ENCODE measurements at places on chromosomes 3 and 15. TPM values are rescaled to one million over a fixed set of nuclear protein-coding genes. Genes with fewer than 3 reads are reported as not detected.

DNA sequence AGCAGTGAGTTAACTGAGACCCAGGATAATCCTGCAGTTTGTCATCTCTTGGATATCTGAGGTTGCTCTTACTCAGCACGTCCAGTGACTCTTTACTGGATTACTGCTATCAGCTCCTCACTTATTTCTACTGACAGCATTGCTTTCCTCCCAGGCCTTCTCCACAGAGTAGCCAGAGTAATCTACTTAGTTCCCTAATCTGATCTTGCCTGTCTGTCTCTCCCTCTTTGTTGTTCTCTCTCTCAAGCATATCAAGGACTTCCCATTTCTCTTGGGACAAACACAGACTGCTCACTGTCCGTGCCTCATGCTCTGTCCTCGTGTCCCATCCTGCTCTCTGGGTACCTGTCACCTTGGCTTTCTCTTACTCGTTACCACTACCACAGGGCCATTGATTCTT is 376.2 kb downstream of the FEZF2 start:
- no peak for DNase-seq
- H3K4me3 ChIP-seq: no peak overlapping the region
- H3K27me3 ChIP-seq: no peaks in the 10 kb centered on the region
- no peak overlapping the region for H3K27ac ChIP-seq
- no peaks in the 10 kb centered on the region for H3K4me1 ChIP-seq
- no peaks in the 10 kb centered on the region for H3K36me3 ChIP-seq

DNA sequence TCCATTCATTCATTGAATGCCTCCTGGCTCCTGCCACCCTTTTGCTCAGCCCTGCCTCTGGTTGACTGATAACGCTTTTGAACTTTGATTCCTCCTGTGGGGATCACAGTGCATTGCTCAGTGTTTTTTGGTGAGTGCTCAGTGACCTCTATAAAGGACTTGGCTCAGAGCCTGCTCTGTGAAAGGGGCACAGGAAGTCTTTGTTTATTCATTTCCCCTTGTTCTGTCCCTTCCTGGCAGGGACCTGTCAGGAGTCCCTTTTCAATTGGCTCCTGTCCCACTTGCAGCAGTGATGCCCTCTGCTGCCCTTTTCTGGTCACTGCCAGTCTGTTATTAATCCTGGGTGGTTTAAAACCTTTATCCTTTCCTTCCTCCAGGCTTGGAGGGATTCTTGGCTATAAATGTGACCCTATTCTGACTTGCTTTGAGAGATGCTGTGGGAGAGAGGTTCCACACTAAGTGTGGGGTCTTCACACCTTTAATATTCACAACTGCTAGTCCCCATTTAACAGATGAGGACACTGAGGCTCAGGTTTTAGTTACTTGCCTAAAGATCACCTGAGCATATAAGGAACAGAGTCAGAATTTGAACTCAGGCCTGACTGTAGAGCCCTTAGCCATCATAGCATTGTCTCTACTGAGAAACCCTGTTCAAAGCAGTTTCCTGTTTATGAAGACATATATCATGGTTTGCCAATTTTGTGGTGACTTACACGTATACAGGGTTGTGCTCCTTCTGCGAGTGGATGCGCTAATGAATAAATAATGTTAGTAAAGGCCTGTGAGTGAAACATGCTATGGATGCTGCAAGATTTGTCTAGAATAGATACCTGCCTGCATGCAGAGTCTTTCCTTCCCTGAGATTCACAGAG is 23.2 kb upstream of the TATDN2 start:
- peaks cover 50% of the 10 kb centered on the region for H3K4me1 ChIP-seq
- H3K4me3 ChIP-seq: no peak overlapping the region
- peak overlapping the region; percentile 61 for H3K27ac ChIP-seq
- H3K36me3 ChIP-seq: peaks cover 38% of the 10 kb centered on the region

- DNase-seq: no peak
- H3K27me3 ChIP-seq: no peaks in the 10 kb centered on the region
- H3K4me1 ChIP-seq: peaks cover 7% of the 10 kb centered on the region
- H3K36me3 ChIP-seq: no peaks in the 10 kb centered on the region
These were observed 170.1 kb upstream of the SNTN start for GRCh38 chr3:63482341-63482740.

DNA sequence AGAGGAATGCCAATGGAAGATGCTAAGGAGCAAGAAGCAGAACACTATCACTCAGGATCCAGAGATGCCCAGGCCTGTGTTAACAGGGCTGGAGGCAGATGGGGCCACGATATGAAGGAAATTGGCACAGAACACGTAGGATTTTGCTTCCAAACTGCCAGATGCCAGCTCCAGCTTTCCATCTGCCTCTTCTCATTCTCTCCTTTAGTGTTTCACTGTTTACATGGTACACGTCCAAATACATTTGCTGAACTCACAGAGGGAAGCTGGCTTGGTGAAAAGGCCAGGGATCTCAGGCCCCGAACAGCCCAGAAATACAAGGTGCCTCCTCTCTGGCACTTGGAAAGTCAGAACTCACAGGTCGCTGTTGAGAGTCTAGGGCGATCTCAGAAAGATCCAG is 187.0 kb downstream of the NTRK3 start:
- DNase-seq: no peak
- H3K27ac ChIP-seq: no peak overlapping the region
- no peaks in the 10 kb centered on the region for H3K36me3 ChIP-seq
- H3K27me3 ChIP-seq: no peaks in the 10 kb centered on the region
- H3K4me1 ChIP-seq: no peaks in the 10 kb centered on the region
- H3K4me3 ChIP-seq: no peak overlapping the region

DNA sequence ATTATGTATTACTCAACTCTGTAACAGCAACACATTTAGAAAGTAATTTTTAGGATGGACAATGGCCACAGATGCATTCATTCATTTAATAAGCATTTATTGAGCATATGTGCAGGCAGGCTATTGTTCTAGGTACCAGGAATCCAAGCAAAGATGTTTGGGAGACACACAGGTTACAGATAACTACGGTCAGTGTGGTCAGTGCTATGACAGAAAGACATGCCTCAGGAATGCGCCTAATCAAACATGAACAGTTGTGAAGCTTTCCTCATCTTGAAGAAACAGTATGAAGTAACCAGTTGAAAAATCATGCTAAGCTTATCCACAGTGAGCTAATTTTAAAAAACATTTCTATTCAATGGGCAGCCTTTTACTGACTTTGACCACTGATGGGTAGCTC is 155.4 kb upstream of the CCDC54 start:
- H3K27me3 ChIP-seq: no peaks in the 10 kb centered on the region
- no peak overlapping the region for H3K4me3 ChIP-seq
- no peaks in the 10 kb centered on the region for H3K4me1 ChIP-seq
- DNase-seq: no peak
- no peaks in the 10 kb centered on the region for H3K36me3 ChIP-seq

GRCh38 chr3:23760871-23761373 is 44.8 kb upstream of the UBE2E1 start:
- H3K4me3 ChIP-seq: no peak overlapping the region
- no peaks in the 10 kb centered on the region for H3K36me3 ChIP-seq
- 0 out of 3 replicates have a peak, but pooled peaks cover 6% of the 10 kb centered on the region for H3K27me3 ChIP-seq
- no peaks in the 10 kb centered on the region for H3K4me1 ChIP-seq
- DNase-seq: no peak
- H3K27ac ChIP-seq: no peak overlapping the region

DNA sequence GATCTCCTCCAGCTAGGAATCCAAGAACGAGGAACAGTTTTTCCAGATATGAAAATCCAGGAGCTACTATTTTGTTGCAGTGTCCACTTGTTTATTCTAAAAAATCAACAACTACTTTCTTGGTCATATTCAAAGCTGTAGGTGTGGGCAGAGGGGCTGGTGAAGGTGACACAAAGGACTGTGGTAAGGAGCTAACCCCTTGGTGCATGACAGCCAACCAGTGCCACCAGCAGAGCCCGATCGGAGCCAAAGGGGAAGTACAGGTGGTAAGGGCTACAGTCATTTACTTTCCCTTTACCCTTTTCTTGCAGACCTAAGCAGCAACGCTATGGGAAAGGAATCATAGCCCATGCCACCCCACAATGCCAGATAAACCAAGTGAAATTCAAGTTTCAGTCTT is 30.7 kb downstream of the PLA1A start:
- no peak for DNase-seq
- H3K27me3 ChIP-seq: peaks cover 10% of the 10 kb centered on the region
- H3K27ac ChIP-seq: no peak overlapping the region
- H3K4me3 ChIP-seq: no peak overlapping the region

DNA sequence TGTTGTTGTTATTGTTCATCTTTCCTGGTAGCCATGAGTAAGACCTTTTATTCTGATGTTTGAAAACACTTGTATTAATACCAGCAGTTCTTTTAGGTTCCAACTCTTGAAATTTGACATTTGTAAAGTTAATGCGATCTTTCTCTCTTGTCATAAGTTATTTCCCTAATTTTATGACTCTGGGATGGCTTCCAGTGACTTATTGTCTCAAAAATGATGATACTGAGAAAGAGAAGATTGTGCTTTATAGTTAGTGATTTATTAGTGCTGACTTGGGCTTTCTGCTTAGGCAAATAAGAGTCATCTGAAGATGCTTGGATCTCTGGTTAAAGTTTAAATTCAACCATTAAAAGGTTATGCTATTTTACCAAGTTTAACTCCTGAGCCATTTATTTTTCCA is 715.2 kb downstream of the GRM7 start:
- H3K36me3 ChIP-seq: no peaks in the 10 kb centered on the region
- DNase-seq: no peak
- no peak overlapping the region for H3K27ac ChIP-seq
- H3K27me3 ChIP-seq: no peaks in the 10 kb centered on the region
- no peak overlapping the region for H3K4me3 ChIP-seq
- H3K4me1 ChIP-seq: no peaks in the 10 kb centered on the region

GRCh38 chr3:62376906-62377877 is 3.8 kb upstream of the FEZF2 start:
- H3K27ac ChIP-seq: no peak overlapping the region

GRCh38 chr3:107989661-107990060 is 101.2 kb downstream of the CD47 start:
- H3K4me3 ChIP-seq: no peak overlapping the region
- no peaks in the 10 kb centered on the region for H3K4me1 ChIP-seq
- H3K27ac ChIP-seq: no peak overlapping the region
- H3K36me3 ChIP-seq: no peaks in the 10 kb centered on the region

GRCh38 chr3:76134166-76134565 is 348.8 kb upstream of the ZNF717 start:
- DNase-seq: no peak
- H3K4me1 ChIP-seq: no peaks in the 10 kb centered on the region
- no peak overlapping the region for H3K4me3 ChIP-seq
- no peaks in the 10 kb centered on the region for H3K36me3 ChIP-seq
- H3K27ac ChIP-seq: no peak overlapping the region

DNA sequence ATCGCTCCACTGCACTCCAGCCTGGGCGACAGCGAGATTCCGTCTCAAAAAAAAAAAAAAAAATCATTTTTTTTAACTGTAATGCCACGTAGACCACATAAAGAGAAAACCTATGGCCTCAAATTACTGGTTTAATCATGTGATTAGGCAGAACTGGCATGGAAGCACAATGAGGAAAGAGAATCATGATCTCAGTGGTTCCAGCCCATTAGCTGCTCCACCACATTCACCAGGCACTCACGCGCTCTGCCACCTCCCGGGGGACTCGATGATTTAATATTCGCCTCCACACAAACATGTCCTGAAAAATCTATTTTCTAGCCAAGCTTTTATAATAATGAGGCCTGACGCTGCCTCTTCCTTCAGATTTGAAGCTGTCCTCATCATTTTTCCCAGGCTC is 204.7 kb downstream of the TBL1XR1 start:
- no peaks in the 10 kb centered on the region for H3K27me3 ChIP-seq
- DNase-seq: no peak
- H3K4me1 ChIP-seq: no peaks in the 10 kb centered on the region
- H3K36me3 ChIP-seq: no peaks in the 10 kb centered on the region
- H3K4me3 ChIP-seq: no peak overlapping the region

DNA sequence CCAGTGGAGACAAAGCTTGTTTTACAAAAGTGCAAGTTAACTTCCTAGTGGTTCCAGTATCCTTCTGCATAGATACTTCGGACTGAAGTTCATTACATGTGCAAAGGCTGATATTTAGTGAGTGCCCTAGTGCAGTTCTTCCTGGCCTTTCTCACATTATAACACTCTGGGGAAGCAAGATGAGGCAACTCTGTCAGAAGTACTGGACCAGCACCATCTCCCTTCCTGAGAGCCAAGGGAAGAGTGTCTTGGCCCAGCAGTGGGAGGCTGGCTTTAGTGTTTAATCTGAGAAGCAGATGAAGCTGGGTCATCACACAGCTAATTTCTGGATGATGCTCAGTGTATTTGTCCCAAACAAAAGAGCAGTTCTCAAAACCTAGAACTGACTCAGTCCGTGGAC is 397.7 kb downstream of the CACNA2D3 start:
- H3K4me3 ChIP-seq: no peak overlapping the region
- no peaks in the 10 kb centered on the region for H3K4me1 ChIP-seq
- no peak for DNase-seq
- no peak overlapping the region for H3K27ac ChIP-seq

DNA sequence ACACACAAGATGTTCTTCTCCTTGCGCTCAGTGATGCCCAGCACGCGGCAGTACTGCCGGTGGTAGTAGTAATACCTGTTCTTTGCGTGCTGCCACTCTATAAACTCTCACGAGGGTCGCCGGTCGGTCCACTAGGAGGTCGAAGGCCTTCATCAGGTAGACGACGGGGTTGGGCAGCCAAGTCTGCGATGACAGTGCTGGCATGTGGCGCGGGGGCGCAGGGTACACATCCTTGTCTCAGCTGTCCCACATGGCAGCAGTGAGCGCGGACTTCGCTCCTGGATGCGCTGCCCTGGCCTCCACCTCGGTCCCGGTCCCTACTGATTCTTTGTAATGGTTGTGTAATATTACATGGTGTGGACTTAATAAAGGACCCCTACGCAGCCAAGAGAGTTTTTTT is 50.1 kb upstream of the CGNL1 start:
- peaks cover 4% of the 10 kb centered on the region for H3K27me3 ChIP-seq
- H3K4me3 ChIP-seq: no peak overlapping the region
- H3K36me3 ChIP-seq: no peaks in the 10 kb centered on the region
- DNase-seq: no peak
- no peak overlapping the region for H3K27ac ChIP-seq

- H3K4me3 ChIP-seq: no peak overlapping the region
- H3K27ac ChIP-seq: no peak overlapping the region
- no peak for DNase-seq
- H3K4me1 ChIP-seq: no peaks in the 10 kb centered on the region
These were observed 470.2 kb upstream of the AGTR1 start for GRCh38 chr3:148227534-148227933.

GRCh38 chr15:99495430-99496301 is 70.1 kb upstream of the MEF2A start:
- H3K27me3 ChIP-seq: no peaks in the 10 kb centered on the region
- H3K4me1 ChIP-seq: peaks cover 40% of the 10 kb centered on the region
- DNase-seq: peak; percentile 63
- peak overlapping the region; percentile 60 for H3K27ac ChIP-seq
- no peaks in the 10 kb centered on the region for H3K36me3 ChIP-seq

GRCh38 chr15:66308531-66308930 is 15.2 kb downstream of the DIS3L start:
- no peak overlapping the region for H3K27ac ChIP-seq

- H3K4me3 ChIP-seq: no peak overlapping the region
- DNase-seq: no peak
- no peak overlapping the region for H3K27ac ChIP-seq
- no peaks in the 10 kb centered on the region for H3K36me3 ChIP-seq
- no peaks in the 10 kb centered on the region for H3K27me3 ChIP-seq
- H3K4me1 ChIP-seq: peaks cover 18% of the 10 kb centered on the region
These were observed 13.3 kb downstream of the HRG start for GRCh38 chr3:186679151-186679550.

Gene FOXB1
- total RNA-seq: not detected

Gene XCR1
- total RNA-seq: not detected

Gene MYEF2
- 10.3 TPM for total RNA-seq

Gene WNT7A
- total RNA-seq: not detected

Gene RTP1
- total RNA-seq: not detected

Gene CLDN16
- total RNA-seq: 0.24 TPM

Gene CCDC71
- total RNA-seq: 14.3 TPM

Gene RASGRP1
- total RNA-seq: not detected
